ENCODE measurements at places on chromosomes 4 and X.

GRCh38 chr4:152862608-152863007, 73.5 kb upstream of the FHDC1 start:
- no peak for DNase-seq

DNA sequence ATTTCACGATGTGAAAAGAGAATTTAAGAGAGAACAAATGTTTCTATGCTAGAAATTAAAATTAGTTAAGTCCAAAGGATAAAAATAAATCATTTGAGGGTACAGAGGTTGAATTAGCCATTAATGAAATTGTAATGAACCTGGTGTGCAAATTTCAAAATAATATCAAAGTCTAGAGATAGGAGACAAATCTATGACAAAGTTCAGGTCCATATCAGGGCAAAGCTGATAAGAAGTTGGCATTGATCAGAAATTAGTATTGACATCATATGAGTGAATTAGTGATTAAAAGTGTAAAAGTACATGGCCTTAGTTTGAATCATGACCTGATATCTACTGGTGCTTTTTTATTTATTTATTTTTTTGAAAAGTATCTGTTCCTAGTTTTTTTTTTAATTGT, 33.8 kb upstream of the UGT2A3 start:
- DNase-seq = no peak

DNA sequence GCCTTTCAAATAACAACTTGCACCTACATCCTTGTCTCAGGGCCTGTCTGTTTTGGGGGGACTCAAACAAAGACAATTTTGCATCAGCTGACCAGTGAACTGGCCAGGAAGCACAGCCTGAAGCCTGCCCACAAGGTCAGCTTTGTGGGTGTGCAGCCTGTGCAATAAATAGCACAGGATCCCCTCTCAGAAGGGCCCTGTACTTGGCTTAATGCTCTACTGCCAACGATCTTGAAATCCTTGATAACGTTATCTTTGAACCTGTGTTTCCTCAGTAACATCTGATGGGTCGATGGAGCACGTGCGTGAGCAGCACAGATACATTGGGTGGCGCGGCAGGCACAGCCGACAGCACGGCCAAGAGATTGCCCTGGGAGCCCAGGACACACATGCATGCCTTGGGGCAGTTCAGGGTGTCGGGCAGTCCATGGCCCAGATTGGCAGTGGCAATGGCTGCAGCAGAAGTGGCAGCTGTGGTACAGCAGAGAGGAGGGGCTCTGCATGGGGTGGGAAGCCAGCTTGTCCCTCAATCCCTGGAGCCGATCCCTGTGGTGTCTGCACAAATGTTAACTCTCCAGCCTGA, 58.8 kb upstream of the ATP6AP2 start:
- DNase-seq = no peak

DNA sequence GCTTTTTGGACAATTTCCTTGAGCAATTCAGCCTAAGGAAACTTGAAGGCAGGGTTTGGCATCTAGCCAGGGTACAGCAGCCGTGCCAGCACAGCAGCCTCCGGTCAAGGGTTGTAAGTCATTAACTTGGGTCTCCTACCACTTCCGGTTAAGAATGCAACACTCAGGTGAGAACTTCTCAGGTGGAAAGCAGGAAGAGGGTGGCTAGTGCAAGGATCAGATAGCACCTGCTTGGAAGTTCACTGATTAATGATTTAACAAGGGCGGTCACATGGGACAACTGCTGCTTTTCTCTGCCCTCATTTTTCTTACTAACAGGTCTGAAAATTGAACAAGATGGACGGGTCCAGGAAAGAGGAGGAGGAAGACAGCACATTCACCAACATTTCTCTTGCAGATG, 30.1 kb upstream of the SCOC start:
- DNase-seq = no peak

- DNase-seq = no peak
Measured at GRCh38 chrX:115236560-115236959, 2.7 kb upstream of the LRCH2 start.

- DNase-seq = no peak
Measured at GRCh38 chrX:72128183-72128834, 3.4 kb downstream of the RTL5 start.

DNA sequence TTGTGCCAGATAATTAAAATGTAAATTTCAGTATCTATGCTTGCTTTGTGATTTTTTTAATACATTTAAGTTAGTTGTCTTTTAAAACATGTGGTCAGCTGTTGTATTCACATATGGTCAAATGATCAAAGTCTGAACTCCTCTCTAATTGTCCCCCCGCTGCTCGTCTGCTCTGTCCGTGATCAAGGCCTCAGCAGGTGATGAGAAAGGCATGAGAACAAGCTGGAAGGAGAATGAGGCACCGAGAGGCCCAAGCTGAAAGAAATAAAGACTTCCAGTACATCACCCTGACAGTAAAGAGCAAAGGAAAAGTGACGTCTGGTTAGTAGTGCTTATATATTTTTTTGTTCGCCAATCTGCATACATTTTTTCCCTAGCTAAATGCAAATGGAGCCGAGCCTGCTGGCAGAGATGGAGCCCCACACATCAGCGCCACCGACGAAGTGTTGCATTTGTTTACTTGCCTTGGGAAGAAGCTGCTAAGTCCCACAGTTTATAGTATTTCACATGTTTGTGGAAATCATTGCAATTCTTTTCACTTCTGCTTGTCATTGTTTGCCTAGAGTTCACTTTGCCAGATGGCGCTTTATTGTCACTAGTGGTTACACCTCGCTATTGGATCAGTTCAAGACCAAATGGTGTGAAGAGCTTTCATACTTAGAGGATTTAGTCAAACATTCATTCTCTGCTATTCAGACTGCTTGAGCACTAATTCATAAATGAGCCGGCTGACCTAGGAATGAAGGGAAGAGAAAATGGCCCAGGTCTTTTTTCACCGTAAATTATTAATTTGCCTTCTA, 181.5 kb downstream of the ZIC3 start:
- DNase-seq = no peak

- peak; percentile 30 for DNase-seq
Measured at GRCh38 chr4:152500800-152501434, 35.0 kb downstream of the FBXW7 start.

DNA sequence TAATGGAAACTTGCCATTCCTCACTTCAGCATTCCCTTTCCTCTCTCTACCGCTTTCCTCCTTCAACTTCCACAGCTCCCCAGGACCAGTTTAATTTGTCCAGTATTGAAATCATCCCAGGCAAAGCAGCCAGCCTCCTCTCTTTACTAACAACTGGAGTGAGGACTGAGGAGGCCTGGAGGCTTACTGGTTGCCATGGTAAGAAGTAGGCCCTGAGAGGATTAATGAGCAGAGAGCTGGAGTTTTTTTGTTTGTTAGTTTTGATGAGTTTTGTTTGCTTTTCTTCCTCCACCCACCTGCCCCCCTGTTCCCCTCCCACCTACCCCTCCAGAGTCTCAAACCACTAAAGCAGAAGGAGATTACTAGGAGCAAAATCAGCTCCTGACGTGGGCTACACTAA, 29.5 kb upstream of the PLP1 start:
- DNase-seq = no peak

- peak; percentile 2 for DNase-seq
Measured at GRCh38 chrX:15854080-15854655, 445 bp downstream of the AP1S2 start.

GRCh38 chrX:45766981-45767501, 566.4 kb upstream of the DIPK2B start:
- DNase-seq = no peak

GRCh38 chr4:53716471-53717063, 125.3 kb upstream of the LNX1 start:
- DNase-seq = no peak

GRCh38 chr4:53593765-53594164, 2.5 kb upstream of the LNX1 start:
- no peak for DNase-seq

GRCh38 chr4:125483278-125483677, 168.5 kb downstream of the FAT4 start:
- DNase-seq = no peak

DNA sequence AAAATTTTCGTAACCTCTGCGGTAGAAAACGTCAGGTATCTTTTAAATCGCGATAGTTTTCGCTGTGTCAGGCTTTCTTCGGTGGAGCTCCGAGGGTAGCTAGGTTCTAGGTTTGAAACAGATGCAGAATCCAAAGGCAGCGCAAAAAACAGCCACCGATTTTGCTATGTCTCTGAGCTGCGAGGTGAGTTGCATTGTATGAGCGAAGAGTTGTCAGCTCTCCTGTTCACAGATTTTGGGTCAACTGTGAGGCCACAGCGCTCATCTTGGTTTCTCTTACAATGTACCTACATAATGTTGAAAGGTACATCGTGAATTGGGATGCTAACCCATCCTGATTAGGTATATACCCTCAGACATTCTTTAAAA, 486 bp downstream of the CLCN3 start:
- DNase-seq = no peak

DNA sequence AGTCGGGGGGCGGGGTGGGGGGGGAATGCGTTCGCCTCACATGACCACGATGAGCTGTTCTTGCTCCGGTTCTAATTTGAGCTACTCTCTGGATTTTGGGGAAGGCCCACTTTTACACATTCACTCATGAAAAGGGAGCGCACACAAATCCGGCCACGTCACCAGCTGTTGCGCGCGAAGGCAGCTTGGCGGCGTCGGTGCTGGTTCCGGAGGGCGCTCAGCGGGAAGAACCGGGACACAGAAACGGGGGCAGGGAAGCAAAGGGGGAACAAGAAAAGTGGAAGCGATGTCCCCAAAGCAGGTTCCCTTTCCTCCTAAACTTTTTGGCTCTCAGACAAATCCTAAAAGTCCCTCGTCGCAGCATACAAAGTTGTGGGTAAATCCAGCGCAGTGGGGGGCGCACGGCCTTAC, 605 bp downstream of the ANXA5 start:
- DNase-seq = no peak

- no peak for DNase-seq
Measured at GRCh38 chr4:75777589-75777988, 53.2 kb downstream of the USO1 start.

DNA sequence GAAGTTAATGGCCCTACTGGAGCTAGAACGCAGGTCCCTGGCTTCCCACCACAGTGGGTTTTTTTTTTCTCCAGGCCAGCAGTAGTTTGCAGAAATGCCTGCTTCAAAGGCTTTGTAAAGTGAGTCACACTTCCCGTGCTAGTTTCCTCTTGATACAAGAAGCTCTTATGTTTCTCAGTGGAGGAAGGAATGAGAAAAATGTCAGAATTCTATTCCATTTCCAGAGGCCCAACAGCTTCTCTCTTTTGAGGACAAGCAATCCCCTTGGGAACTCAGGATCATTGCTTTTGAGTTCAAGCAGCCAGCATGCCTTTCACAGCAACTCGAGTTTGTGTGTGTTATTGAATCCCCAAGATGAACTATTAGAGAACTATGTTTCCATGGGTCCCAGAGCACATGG, 134.3 kb downstream of the GUCY2F start:
- DNase-seq = no peak

GRCh38 chr4:151799417-151800012, 38.7 kb upstream of the GATB start:
- no peak for DNase-seq

GRCh38 chrX:147981038-147981752, at the start of gene FMR1NB:
Gene FMR1NB, plus strand, starts transcription at chrX:147981337. Its CDS starts 66 bp downstream, at chrX:147981403.
- DNase-seq = no peak

GRCh38 chrX:49139713-49140112, 16.2 kb upstream of the GPKOW start:
- no peak for DNase-seq

- DNase-seq = no peak
Measured at GRCh38 chr4:22897520-22898108, 204.9 kb downstream of the GBA3 start.

DNA sequence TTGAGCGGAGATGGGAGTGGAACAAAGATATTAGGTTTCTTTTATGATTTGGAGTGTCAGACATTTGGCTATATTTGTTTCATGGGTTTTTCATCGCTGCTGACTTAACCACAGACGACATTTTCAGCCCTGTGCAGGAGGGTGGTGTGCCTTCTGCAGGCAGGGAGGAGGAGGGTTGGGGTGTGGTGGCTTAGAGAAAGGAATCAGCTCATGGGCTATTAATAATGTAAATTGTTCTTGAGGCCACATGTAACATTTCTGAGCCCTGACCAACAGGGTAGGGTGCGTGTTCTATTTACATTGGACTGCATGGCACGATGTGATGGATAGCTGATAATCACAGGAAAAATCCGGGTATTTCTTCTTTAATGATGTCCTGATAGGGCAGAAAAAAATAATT, 67.6 kb downstream of the POLA1 start:
- no peak for DNase-seq

DNA sequence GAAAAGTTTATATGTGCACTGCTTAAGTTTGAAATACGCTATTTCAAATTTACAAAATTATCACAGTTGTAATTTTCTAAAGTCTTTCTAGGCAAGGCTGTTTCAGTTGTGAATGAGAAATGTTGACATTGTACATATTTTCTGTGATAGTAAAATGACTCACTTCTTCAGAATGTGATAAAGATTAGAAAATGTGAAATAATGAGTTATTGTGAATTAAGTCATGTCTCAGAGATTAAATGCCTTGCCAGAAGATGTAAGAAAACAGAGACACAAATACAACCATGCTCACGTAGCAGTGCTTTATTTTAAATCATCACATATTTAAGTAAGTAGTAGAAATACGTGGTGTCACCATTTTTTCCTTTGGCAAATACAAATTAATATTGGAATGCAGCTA, 768 bp downstream of the CLCN4 start:
- DNase-seq = no peak

DNA sequence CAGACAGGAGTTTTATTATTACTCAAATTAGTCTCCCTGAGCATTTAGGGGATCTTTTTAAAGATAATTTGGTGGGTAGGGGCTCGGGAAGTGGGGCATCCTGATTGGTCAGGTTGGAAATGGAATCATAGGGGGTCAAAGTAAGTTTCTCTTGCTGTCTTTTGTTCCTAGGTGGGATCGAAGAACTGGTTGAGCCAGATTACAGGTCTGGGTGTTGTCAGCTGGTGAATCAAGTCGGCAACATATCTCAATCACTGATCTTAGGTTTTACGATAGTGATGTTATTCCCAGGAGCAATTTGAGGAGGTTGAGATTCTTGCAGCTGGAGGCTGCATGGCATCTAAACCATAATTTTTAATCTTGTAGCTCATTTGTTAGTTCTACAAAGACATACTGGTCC, 629.5 kb upstream of the AMOT start:
- no peak for DNase-seq

- DNase-seq = peak; percentile 24
Measured at GRCh38 chr4:98446499-98447375, 185.6 kb downstream of the RAP1GDS1 start.

GRCh38 chrX:51148848-51149247, 183.8 kb upstream of the NUDT10 start:
- DNase-seq = no peak

DNA sequence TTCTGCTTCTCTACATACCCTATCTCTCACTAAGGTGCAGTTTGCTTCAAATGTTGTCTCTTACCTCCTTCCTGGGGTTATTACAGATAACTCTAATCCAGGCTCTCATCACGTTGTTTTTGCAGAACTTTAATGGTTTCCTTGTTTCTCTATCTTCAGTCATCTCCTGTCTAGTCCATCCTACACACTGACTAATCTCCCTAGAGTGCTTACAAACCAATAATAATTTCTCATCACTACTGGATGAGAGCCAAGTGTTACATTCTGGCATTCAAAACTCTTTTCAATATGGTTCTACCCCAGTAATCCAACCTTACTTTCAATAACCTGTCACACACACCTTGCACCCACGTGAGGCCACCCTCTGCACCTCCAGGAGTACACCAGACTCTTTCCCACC, 86.1 kb downstream of the SYNPO2 start:
- DNase-seq = no peak

GRCh38 chr4:90184560-90184959, 57.4 kb downstream of the CCSER1 start:
- DNase-seq = no peak

GRCh38 chr4:118810991-118811764, 24.7 kb downstream of the SEC24D start:
- DNase-seq = no peak

- no peak for DNase-seq
Measured at GRCh38 chr4:184232202-184232601, 14.5 kb upstream of the ENPP6 start.
